Stimulated activated CD4-positive, alpha-beta T cell treated with anti-CD3 and anti-CD28 coated beads, Interleukin-1b, Interleukin-23, amount 100 ng/mL, for 1 hour (primary cell): ENCODE measurements at places on chromosomes 5 and 9.

DNA sequence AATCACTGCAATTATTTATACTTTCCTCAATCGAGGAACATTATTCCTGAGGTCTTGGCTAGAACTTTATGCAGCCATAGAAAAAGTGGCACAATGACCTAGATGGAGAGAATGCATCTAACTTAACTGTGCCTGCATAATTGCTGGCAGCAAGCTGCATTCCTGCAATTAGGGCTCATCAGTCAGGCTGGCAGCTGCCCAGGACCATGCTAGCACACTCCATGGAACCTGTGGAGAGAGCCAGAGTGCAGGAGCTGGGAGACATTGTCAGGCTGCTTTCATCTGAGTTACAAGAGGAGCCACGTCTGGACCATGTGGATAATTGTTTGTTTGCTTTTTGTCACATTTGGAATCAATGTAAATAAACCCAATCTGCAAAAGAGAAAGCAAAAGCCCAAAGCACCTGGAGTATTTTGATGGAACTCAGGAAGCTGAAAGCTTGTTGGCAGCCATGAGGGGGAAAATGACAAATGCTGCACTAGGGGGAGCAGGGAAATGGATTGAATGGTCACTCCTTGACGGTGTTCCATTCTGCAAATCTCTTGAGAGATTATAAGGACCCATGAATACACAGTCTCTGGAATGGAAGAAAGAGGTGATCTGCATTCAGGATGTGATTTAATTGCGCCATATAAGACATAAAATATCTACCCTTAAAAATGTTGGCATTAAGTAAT is 839.9 kb downstream of the MAT2B start:
- DNase-seq = no peak

DNA sequence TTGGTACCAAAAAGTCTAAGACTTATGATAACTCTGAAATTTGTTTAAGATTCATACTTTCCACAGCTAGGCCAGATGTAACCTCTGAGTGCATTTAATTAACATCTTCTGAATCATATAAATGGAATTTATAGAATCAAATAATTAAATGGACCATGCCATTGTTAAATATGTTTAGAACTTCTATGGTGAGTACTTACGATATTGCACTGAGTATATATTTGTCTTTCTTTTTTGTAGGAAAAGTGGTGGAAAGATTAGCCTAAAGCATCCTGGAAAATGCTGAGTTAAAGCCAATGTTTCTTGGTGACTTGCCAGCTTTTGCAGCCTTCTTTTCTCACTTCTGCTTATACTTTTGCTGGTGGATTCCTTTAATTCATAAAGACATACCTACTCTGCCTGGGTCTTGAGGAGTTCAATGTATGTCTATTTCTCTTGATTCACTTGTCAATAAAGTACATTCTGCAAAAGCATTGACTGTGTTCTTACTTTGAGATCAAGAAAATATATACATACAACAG is 11.9 kb downstream of the SPINK6 start:
- no peak for DNase-seq

GRCh38 chr9:97880336-97880735 is 27.3 kb downstream of the FOXE1 start:
- DNase-seq = no peak

DNA sequence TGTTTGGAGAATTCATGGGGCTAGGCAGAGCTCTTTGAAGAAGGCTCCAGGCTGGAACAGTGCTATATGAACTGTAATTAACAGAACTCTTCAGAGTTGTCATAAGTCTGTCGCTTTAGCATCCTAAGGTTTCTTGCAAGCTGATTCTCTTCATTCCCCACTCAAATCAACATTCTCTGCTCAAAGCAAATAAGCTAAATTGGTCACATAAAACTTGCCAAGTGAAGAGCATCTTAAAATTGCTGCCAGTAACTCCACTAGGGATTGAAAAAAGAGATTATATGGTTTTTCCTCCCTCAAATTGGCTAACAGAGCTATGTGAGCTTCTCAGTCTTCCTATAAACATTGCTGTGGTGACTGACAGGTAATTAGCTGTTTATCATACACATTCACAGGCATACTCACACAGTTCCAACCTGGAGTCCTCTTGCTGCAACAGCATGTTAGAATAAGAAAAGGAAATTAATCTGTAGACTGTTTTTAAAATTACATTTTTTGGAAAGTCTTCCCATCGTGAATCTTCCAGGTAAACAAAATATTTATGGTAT is 298.5 kb upstream of the ATP10B start:
- no peak for DNase-seq

DNA sequence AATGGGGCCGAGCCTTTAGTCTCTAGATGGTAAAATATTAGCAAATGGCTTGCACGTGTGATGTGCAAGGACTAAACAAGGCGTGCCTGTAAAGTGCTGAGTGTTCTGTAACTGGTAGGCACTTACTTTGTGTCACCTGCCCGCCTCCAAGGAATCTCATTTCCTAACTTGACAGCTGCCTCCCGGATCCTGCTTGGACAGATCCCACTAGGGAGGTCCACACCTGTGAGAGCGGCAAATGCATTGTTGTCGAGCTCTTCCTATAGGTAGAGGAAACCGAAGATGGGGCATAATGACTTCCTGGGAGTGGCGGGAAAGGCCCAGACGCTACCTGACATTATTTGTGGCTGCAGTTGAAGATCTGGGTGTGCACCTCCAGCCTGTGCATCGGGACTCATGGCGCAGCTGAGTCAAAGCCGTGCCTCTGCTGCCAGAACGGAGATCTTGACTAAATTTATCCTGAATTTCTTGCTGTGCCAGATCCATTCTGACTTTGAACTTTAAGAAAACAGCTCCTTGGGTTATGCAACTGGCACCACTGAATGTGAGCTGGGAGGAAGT is 79.8 kb downstream of the TENT4A start:
- DNase-seq = no peak

- DNase-seq = no peak
Observed at GRCh38 chr5:146624179-146624578, 108.2 kb upstream of the GPR151 start.

DNA sequence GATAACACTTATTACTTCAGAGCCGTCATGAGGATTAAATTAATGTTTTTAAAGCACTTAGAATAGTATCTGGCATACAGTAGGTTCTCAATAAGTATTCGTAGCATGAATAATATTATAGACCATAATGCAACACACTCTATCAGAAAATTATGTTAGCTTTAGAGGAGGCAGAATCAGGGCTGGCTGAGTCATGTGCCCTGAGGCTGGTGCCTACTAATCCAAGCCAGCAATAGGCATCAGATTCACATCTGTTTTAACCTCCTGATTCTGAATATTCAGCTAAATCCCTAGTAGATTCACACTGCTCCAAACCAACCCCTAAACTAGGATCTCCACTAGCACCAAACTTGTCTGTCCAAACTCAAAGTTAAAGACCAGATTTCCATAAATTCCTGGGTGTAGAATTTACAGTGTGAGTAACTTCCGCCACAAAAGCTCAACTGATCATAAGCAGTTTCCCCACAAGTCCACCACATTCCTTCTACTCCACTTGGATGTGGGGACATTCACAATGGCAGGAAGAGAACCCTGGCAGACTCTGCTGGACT is 170.0 kb upstream of the DAPK1 start:
- DNase-seq = no peak

GRCh38 chr5:169710675-169711074 is 73.6 kb downstream of the DOCK2 start:
- DNase-seq = no peak

GRCh38 chr5:146862641-146863040 is 15.9 kb downstream of the PPP2R2B start:
- DNase-seq = no peak

DNA sequence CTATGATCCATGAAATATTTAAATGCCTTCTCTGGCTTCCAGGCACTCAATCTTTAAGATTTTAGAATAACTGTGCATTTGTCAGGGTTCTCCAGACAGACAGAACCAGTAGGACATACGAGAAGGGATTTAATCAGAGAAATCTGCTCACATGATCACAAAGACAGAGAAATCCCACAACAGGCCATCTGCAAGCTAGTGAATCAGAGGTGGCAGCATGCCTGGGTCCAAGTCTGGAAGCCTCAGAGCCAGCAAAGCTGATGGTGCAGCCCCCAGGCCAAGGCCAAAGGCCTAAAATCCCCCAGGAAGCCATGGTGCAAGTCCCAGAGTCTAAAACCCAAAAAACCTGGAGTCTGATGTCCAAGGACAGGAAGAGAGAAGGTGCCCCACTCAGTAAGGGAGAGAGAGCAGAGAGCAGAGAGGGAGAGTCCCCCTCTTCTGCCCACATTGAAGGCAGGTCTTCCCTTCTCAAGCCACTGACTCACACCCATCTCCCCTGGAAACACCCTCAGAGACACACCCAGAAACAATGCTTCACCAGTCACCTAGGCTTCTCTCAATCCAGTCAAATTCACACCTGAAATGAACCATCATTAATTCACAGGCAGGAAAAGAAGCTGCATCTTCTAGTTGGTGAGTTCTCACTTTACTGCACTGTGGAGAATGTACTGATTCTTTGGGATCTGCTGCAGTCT is 48.7 kb downstream of the CAMSAP1 start:
- no peak for DNase-seq
